ENCODE measurements at places on chromosomes 7 and 10. TPM values are rescaled to one million over a fixed set of nuclear protein-coding genes. Genes with fewer than 3 reads are reported as not detected.

DNA sequence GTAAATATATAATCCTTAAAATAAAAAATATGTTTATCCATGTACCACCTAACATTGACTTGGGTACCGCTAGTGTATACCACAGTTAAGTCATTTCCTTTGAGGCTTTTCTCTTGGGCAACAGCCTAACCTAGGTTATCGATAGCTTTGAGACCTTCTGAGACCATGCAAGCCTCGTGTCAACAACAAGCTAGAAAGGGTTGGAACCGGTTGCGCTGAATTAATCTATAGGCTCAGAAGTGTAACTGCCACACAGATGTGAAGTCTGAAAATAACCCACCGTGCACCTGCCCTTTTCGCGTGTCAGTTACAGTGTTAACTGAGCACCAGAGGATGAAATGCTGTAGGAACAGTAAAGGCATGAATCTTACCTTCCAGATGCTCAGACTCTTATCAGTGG, 59.8 kb downstream of the ARID5B start:
- DNase-seq = no peak

DNA sequence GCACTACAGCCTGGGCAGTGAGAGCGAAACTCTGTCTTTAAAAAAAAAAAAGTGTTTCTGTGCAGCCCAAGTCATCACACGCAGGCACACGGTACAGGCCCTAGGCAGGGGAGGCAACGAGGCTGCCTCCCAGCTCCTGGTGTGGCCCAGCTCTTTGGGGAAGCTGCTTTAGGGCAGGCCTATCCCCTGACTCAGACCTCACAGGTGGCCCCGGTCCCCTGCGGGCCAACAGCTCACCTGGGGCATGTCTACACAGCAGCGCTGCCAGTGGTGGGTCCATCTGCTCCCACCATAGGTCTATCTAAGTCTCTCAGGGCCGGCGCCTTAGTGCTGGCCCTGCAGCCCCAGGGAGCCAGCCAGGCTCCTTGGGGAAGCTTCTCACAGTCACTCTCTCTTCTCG, 31.4 kb downstream of the ZAN start:
- no peak for DNase-seq

Gene HYCC1
- total RNA-seq = 54.9 TPM

- DNase-seq = no peak
These were observed 85.7 kb upstream of the GLCCI1 start for GRCh38 chr7:7882888-7883287.

- DNase-seq = no peak
These were observed 7.6 kb downstream of the BPGM start for GRCh38 chr7:134654104-134654775.

- DNase-seq = no peak
These were observed 96.5 kb downstream of the CACNB2 start for GRCh38 chr10:18236756-18237155.

Data from chondrocyte (in vitro differentiated cells).